ENCODE measurements at places on chromosomes 3 and 15. TPM values are rescaled to one million over a fixed set of nuclear protein-coding genes. Genes with fewer than 3 reads are reported as not detected.

GRCh38 chr3:101873619-101874018 lies 24.3 kb downstream of the NFKBIZ start:
- DNase-seq: no peak

DNA sequence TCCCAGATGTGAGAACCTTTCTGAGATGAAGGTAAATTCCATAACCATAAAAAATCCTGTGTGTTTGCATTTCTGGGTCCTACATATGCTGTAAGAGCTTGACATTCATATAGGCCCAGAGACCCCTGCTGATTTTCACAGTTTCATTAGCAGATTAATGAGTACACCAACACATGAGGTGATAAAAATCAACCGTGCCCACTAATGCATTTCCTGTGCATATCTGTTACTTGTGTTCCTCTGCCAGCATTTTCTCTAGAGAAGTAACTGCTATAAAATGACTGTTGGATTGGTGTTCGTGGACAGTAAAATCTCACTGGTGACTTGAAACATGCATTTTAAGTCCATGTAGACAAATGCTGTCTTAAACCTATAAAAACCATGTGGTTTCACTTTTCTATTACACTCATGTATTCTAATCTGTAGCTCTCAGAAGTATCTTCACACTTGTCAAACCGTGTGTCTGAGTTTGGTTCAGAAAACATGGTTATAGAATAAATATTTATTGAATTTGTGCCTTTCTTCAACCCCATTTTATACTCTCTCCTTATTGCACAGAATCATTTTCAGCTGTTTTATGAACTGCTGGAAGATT lies 14.6 kb downstream of the MAP2K5 start:
- DNase-seq: no peak

DNA sequence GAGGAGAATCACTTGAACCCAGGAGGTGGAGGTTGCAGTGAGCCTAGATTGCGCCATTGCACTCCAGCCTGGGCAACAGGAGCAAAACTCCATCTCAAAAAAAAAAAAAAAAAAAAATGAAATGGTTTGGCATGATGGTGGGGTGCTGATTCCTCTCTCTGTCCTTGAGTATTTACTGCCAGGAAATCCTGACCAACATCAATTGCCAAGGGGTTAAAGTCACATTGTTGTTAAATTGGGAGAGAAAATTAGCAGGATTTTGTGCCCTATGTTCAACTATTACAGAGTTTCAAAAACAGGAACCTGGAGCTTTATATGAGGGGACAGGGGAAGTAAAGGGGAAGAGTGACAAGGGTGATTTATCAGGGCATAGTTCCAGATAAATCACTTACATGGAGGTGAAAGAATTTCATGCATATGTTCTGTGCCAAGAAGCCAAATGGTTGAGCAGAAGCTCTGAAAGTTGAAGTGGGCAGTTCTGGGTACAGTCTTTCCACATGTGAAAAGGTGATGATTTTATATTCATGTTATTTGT lies 70.5 kb upstream of the TSEN2 start:
- DNase-seq: no peak

DNA sequence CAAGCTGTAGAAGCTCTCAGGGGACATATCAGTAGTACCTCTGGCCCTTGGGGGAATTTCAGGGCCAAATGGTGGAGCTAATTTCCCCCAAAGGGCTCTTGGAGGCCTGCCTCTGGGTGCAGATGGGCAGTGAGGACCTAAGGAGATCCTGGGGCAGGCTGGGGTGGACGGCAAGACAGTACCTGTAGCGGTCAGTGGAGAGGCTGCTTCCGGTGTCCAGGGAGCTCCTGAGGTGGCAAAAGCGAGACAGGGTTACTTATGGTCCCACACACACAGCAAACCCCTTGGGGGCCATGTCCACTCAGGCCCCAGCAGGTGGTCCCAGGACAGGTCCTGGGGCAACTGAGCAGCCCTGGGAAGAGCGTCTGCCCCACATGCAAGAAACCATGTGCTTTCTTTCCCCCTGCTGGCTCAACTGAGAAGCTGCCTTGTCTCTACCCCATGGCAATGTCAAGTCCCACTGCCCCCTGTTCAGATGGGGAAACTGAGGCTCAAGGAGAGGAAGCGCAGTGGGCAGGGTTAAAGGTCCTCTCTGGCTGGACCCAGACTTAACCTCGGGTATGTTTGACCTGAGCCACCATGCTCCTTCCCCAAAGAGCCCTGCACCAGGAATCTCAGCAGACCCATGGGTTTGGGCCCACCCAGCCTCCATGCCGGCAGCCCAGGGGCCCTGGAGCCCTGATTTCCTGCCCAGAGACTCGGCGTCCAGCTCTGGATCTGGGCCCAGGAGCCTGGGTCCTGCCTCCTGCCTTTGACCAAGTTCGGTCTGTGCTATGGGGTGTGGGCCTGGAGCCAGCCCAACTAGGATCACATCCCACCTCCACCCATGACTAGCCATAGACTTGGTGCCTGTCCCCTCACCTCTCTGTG lies 25.7 kb downstream of the IQSEC1 start:
- DNase-seq: no peak

DNA sequence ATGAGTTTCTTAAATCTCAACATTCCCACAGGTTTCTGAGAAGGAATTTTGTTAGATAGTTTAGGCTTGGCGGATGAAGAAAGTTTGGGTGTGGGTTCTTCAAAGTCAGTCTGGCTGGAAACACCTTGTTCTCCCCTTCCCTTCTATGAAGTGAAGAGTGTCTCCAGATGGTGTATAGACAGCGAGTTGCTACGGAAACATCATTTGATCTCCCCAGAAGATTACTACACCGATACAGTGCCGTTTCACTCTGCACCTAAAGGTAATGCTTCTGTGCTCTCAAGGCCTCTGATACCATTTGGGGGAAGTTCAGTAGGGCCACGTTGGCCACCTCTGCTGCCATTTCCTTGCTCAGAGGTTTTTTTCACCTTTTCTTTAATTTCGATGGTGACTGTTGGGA lies 20.6 kb downstream of the DLEC1 start:
- DNase-seq: no peak

DNA sequence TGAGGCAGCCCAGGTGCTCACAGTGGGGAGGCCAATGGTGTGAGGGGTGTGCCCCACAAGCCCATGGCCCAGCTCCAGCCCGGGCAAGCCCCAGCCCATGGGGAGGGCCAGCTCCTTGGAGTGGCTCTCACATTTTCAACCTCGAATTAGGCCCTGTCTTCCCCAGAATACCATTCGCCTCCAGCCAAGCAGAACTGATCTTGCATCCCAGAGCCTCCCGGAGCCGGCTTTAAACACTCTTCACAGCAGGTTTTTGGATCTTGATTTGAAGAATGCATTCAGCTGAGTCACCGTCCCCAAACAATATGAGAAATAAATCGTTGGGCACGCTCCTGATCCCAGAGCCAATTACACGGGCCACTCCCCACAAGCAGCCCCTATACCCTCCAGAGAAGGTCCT lies 23.7 kb downstream of the TPRA1 start:
- DNase-seq: no peak

DNA sequence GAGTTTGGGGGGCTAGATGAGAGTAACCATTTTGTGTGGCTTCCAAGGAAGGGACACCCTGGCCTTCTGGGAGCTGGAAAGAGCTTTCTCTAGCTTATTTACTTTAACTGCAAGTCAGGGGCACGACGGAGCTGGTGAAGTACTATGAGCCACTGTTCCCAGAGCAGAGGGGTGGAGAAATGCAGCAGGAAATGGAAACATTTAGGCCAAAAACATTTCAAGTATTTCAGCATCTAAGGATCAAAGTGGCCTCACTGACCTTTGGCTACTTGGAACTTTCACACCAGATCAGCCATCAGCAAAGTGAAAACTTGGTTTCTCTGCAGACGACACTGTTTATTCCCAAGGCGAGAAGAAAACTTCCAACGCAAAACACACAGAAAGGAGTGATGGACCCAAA lies 7.9 kb downstream of the DGKG start:
- DNase-seq: no peak

GRCh38 chr3:11591002-11591355 lies 52.7 kb downstream of the VGLL4 start:
- peak; percentile 7 for DNase-seq

The STRA6 gene
- total RNA-seq: not detected

The SMCO1 gene
- total RNA-seq: not detected

The ZNF860 gene
- 3.9 TPM for total RNA-seq

The UROC1 gene
- total RNA-seq: 0.05 TPM

The C3orf22 gene
- not detected for total RNA-seq

Measured in SK-MEL-5 (cell line).